COLO829 (cell line): ENCODE measurements at places on chromosomes 12 and 14.
A peak's percentile ranks its signal among the peaks of the same experiment; 100 is the strongest.

DNA sequence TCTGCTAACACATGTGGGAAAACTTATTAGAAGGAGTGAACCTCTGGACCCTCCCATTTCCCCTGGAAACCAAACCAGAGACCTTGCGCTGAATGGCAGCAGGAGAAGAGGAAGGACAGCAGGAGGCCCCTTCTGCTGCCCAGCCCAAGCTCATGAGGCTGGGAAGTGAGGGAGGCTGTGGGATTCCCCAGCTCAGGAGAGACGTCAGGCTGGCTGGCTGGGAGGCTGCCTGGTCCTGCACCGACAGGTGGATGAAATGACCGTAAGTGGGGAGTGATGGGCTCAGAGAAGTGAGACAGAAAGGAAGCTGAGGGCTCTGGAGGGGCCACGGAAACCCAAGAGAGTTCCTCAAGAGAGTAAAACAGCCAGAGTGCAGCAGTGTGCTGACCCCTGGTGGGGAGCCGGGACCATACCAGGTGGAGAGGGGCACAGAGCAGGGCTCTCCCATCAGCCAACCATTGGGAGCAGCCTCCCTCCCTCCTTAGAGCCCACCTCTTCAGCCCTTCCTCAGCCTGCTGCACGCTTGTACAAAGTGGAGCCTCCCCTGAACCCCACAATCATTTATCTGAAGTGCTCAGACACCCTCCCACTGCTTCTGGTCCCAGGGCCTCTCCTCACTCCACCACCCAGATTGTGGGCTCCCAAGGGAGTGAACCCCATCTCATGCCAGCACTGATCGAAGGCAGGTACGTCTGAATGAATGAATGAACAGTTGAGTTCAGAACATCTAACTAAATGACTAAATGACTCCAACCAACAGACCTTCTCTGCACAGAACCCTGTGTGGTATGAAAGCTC, 14.0 kb downstream of the TAMALIN start:
- no peak for DNase-seq

GRCh38 chr12:90327793-90328743, 619.4 kb upstream of the ATP2B1 start:
- DNase-seq, result no peak

DNA sequence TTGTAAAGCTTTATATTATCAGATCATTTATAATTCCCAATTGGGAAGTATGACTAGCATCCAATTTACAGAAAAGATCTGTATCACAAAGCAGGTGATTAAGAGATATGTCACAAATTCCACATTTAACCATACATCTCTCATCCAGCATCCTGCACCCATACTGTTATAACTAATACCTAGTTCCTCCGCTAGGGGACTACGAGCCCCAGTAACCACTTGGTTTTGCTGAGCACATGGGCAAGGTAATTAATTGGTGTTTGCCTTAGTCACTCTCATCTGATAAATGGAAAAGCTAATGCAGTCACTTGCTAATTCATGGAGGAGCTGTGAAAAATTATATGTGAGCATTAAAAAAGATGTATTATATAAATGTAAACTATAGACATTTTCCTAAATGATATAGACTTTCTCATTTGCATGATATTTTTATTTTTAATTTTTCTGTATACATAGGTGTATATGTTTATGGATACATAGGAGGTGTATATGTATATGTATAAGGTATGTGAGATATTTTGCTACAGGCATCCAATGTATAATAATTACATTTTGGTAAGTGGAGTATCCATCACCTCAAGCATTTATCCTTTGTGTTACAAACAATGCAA, 1031.8 kb downstream of the GALC start:
- peak; percentile 26 for DNase-seq

DNA sequence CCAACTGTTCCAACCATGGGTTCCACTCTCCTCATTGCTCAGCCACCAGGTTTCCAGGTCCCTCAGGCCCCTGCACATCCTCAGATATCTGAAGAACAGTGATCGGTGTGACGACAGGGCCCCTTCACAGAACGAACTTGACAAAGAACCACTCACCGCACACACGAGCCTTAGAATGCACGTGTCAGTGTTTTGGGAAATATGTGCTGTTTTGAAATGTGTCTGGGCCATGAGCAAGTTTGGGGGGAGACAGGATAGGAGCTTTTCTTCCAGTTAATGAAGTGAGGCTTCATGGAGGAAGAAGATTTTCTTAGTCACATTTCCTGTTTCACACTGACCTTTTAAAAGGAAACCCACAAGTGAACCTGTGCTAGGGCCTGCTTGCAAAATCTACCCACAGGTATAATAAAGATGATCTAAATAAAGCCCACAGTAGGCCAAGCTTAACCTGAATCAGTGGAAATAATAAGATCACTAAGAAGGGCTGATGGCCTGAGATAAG, 58.6 kb downstream of the ZFP36L1 start:
- DNase-seq, result no peak

DNA sequence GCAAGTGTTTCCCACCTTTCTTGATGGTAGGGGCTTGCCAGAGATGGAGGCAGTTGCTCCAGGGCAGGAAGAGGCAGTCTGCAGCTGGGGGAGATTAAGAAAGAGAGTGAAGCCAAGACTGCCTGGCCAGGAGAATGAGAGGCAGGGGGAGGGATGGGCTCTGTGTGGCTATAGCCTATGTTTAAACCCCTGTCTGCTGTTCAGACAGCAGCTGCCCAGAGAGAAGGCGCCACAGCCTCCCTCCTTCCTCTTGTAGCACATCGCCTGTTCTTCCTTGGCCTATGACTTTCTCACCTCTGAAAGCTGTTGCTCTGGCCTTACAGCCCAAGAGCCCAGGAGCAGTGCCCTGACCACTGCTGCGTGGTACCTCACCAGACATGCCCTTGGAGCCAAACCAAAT, 61.7 kb downstream of the EMP1 start:
- DNase-seq, result no peak

DNA sequence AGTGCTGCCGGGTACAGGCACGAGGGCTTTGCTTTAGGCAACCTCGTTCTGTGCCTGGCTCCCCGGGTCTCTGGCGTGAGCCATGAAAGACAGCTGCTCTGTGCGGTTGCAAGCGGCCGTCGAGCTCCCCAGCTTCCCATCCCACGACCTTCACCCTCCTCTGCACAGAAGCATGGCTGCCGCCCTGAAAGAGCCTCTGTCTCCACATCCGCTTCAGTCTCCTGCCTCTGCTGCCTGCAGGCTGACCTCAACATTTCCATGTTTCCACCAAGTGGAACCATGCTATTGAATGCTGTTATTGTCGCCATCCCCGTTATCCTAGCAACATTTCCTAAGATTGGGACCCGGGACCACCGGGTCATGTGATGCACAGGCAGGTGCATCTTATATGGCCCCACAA, 57.1 kb downstream of the KDM2B start:
- DNase-seq, result no peak
